ENCODE measurements at places on chromosomes 11 and 22.

GRCh38 chr11:12640926-12641849, 33.0 kb upstream of the TEAD1 start:
- no peak for DNase-seq

DNA sequence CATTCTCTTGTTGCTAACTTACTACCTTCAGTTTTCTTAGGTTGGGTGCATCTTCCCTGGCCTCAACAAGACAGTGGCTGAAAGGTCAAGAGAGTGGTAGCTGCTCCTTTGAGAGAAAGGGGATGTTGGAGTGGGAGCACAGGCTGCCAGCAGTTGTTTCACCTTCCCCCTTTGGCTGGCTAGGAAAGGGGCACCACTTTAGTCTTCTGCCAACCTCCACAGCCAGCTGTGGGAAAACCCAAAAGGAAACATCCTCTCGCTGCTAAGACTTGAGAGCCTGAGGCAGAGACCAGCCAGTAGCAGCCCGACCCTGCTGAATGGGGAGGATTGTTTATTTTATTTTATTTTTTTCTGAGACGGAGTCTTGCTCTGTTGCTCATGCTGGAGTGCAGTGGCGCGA, 34.4 kb downstream of the MARK2 start:
- no peak for DNase-seq

GRCh38 chr11:66653123-66653522, 14.6 kb downstream of the RBM4 start:
- DNase-seq = no peak

DNA sequence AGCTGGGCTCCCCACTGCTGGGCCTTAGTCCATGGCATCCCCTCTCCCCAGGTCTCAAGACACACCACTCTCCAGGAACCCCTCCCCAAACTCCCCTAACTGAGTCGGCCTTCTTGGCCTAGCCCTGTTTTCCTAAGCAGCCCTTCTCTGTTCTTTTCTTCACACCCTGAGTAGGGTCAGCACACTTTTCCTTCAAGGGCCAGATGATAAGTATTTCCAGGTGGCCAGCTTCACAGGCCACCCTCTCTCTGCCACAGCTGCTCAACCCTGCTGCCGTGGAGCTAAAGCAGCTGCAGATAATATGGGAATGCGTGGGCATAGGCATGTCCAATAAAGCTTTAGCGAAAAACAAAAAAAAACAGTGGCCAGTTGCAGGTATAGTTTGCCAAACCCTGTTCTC, 24.1 kb downstream of the DGCR2 start:
- no peak for DNase-seq

GRCh38 chr11:66922551-66922950, 35.6 kb downstream of the PC start:
- no peak for DNase-seq

GRCh38 chr11:134460062-134460561, 48.1 kb upstream of the B3GAT1 start:
- no peak for DNase-seq

- DNase-seq = no peak
Observed at GRCh38 chr22:36884349-36885158, 23.7 kb downstream of the NCF4 start.

GRCh38 chr22:28398981-28399380, 280.7 kb downstream of the TTC28 start:
- DNase-seq = no peak

DNA sequence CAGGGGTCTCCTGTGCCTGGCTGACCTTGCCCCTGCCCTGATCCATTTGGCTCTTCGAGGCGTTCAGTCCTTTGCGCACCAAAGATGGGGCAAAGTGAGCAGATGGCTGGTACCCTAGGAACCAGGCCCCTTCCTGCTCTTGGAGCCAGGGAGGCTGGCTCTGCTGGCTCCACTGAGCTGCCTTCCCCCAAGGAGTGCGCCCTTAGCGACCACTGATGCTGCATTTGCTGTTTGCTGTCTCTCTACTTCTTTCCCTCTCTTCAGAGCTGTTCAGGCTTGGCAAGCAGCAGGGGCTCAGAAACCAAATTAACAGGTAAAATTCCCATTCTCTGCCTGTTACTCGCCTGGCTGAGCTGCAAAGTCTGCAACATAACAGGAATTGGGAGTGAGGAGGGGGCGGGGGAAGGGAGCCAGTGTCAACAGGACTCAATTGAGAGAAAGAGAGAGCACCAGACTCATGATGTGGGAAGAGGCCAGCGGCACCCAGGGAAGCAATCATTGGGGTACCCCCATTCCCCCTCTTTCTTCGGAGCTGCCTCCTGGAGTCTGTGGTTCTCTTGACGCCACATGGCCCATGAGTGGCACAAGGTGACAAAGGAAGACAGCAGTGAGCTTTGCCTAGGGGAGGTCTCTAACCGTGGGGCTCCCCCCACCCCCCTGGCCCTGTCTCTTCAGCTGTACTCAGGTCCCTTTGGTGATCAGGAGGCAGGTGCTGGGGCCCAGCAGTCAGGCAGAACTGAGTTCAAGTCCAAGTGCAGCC, 102.3 kb downstream of the TP53I11 start:
- DNase-seq = no peak

DNA sequence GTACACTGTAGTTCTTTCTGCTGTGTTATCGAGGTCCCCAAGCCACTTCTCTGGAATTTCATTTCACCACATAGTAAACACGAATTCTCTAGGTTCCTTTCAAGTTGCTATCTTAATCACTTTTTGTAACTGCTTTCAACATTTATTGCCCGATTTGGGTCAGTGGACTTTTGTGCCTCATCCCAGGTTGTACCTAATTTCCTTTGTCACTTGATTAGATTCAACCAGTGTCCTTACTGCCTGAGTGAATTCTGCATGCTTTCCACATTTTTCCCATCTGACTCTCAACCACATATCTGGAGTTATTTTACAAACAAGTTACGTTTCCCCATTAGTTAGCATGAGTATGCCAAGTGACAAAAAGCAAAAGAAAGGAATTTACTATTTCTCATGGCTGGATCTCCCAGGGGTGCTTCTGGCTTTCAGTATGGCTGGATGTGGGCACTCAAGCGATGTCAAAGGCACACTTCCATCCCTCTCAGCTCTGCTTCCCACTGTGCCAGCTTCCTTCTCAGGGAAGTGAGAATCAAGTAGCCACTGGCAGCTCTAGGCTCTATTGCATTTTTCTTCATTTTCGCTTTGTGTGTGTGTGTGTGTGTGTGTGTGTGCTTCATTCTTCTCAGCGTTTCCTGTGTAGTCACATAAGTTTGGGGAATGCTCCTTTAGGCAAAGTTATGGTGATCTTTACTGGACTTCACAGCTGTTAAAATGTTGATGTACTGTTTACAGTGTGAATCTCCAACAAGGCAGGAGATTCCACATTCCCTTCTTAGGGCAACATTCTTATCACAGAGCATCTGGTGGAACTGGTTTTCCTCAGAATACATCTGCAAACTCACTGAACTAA, 128.9 kb downstream of the DBX1 start:
- DNase-seq = no peak

- peak; percentile 53 for DNase-seq
Observed at GRCh38 chr11:83042964-83043711, 28.6 kb downstream of the RAB30 start.

DNA sequence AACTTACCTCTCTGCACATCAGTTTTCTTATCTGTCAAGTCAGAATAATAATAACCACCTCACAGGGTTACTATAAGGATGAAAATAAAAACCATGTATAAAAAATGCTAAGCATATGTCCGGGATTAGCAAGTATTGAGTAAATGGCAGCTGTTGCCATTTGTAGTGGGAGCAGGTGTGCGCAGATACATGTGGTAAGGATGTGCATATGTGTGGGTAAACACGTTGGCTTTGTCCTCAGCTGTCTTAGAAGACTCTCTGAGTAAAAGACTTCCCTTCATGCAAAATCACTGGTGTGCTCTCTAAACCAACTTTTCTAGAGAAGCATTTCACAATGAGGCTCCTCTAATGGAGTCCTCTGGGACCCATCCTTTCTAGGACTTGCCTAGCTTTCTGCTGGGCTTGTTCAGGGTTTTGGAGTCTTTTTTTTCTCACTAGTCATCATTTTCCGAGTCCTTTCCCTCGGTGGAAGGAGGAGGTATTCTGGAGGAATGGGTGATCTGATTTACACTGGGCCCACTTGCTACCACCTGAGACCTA, 62.4 kb downstream of the NELL1 start:
- no peak for DNase-seq

GRCh38 chr11:59767225-59767611, 12.0 kb downstream of the STX3 start:
- no peak for DNase-seq

- peak; percentile 45 for DNase-seq
Observed at GRCh38 chr11:62398011-62398994, 20.5 kb upstream of the SCGB1A1 start.

GRCh38 chr11:93407777-93408401, 77.3 kb downstream of the DEUP1 start:
- DNase-seq = no peak

- DNase-seq = peak; percentile 16
Observed at GRCh38 chr11:38323961-38324761, 1726.1 kb upstream of the RAG2 start.

DNA sequence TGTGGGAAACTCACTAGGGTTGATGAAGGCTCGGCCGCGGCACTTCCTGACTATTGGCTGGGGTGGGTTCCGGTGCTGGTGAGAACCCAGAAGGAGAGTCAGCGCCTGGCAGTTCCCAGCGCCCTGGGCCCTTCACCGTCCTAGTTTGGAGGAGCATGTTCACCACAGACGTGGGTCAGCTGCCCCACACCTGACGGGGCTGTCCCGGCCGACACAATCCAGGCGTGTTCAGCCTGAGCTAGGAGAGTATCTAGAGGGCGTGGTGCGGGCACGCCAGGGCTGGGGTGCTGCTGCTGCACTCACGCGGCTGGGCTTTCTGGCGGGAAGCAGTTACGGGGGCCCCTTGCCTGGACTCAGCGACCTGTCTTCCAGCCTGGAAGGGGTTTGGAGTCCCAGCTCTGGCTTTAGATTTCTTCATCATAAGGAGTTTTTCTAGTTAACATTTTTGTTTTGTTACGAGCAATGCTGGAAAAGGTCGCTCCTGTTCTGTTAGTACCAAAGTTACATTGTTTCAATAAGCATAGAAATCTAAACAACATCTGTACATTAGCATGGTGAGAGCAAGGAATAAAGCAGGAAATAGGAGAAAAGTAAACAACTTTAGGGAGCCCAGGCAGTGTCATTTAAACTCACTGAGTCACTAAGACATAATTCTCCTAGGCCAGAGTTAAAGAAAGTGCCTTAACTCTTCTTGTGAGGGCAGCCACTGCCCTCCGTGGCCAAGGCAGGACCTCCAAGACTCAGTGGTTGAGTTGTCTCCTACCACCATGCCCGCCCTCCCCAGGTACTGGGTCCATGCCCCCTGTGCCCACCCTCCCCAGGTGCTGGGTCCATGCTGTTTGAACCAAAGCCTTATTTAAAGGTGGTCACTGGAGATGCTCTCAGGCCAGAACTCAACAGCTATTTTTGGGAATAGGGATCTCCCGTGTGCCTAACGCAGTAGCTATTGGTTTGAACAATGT, 12.1 kb upstream of the ADORA2A start:
- DNase-seq = no peak

DNA sequence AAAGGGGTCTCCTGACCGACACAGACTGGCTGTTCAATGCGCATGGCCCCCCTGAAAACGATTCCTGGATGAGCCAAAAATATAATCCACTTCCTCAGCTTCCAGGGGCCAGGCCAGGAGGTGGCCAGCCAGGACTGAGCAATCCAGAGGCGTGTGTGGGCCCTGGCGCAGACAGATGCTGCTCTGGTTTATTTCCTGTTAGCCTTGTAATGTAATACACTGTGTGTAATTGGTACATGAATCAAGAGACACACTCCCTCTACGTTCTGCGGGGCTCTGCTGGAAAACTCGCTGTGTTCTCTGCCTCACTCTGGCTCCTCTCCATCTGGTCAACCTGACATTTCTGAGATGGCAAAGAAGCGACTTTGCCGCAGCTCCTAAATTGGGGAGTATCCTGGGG, 26.3 kb upstream of the ISX start:
- peak; percentile 76 for DNase-seq

DNA sequence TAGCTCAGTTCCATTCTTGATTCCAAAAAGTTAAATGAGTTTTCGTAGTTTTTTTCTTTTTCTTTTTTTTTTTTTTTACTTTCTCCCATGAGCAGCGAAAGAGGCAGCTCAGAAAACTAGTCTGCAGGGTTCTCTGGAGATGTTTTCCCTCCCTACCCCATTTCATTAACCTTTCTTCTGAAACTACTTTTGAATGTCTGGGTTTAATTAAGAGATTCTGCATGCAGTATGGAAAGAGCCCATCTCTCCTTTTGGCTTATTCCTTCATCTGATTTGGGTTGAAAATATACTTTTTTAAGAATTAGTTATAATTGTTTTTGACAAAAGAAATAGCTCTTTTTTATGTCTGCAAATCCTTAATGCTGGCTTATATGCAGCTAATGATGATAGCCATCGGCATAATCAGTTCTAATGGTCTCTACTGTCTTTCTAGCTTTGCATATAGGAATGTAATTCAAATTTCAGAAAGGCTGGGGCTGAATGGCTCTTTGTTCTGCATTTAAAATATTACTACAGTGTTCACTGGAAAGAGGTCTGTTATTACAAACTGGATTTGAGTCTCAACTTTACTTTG, 265.3 kb downstream of the FAT3 start:
- DNase-seq = peak; percentile 52

- DNase-seq = no peak
Observed at GRCh38 chr11:126253265-126253664, 15.4 kb downstream of the SRPRA start.

DNA sequence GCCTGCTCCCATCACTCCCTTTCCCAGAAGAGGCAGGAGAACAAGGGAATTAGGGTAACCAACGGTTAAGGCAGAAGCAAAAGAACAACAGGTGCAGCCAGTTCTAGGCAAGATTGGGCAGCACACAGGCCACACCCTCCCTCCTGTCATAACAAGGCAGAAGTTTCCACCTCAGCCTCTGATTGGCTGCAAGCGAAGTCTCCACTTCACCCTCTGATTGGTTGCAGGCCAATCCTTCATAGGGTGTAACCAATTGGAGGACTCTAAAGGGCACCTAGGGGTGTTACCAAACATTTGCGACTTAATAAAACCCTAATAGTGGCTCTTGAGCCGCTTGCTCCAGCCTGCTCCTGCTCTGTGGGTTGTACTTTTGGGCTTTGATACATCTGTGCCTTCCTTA, 153.8 kb downstream of the CACNA1I start:
- DNase-seq = no peak

DNA sequence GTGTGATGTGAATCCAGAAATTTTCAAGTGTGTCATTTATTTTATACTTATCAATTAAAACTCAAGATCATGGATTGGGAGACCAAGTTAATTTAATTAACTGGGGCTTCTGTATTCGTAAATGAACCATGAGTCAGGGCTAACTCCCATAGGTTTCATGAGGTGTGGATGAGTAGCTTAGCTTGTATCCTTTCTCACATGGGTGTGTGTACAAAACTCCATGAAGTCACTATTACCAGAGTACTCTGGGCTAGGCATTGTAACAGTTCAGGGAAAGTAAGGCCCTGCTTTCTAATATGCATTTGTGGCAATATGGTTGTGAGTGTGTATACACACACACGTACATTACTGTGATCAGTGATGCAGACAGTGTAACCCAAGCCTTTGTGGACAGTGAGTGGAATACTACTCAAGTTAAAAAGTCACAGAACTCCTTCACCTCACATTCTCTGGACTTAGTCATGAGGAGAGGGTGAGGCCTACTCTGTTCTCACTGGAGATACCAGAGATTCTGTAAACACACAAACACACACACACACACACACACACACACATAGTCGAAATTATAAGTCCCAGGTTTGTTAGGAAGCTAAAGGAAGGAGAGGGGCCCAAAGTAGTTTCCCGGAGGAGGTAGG, 3.5 kb downstream of the CNTF start:
- no peak for DNase-seq

- DNase-seq = peak; percentile 48
Observed at GRCh38 chr11:76237914-76238313, 31.6 kb upstream of the WNT11 start.

GRCh38 chr11:66338276-66339161, 2.3 kb upstream of the RIN1 start:
- no peak for DNase-seq
